Natural killer cell treated with Interleukin-12 subunit alpha and Interleukin-12 subunit beta and Interleukin-15 and Interleukin-18, amount 100 ng/mL, for 72 hours (primary cell): ENCODE measurements at places on chromosomes 5 and 9.

GRCh38 chr9:122087406-122088200 is 5.5 kb downstream of the TTLL11 start:
- DNase-seq: no peak

GRCh38 chr9:130779153-130779855 is 55.8 kb upstream of the ABL1 start:
- no peak for DNase-seq

- DNase-seq: no peak
These were observed 9.3 kb upstream of the FRRS1L start for GRCh38 chr9:109176386-109176785.

DNA sequence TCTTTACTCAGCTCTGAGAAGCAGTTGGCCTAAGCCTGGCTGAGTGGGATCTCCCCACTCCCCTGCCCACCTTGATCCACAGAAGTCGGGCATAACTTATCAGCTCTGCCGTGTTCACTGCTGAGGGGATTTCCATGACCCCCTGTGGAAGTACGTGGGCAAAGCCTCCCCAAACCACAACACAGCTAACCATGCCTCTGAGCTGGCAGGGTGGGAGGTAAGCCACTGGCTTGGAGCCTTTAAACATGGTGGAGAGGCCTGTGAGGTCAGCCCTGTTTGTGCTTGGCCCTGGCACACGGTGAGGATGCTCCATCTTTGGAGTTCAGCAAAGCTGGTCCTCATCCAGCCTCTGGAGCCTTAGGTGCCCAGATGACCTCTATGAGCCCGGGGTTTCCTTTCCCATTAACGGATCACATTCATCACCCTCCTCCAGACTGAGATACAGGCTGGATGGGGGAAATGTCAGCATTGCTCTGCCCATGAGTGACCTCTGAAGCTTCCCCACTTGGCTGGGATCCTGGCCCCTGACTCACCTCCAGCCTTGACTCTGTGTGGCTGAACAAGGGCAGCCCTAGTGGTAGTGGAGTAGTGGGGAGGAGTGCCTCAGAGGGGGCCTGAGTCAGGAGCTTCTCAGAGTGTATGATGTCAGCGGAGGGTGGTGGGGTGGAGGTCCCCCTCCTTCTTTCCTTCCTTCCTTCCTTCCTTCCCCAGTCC is 6.2 kb downstream of the PDLIM4 start:
- no peak for DNase-seq

GRCh38 chr5:2738156-2738699 is 13.2 kb downstream of the IRX2 start:
- no peak for DNase-seq

DNA sequence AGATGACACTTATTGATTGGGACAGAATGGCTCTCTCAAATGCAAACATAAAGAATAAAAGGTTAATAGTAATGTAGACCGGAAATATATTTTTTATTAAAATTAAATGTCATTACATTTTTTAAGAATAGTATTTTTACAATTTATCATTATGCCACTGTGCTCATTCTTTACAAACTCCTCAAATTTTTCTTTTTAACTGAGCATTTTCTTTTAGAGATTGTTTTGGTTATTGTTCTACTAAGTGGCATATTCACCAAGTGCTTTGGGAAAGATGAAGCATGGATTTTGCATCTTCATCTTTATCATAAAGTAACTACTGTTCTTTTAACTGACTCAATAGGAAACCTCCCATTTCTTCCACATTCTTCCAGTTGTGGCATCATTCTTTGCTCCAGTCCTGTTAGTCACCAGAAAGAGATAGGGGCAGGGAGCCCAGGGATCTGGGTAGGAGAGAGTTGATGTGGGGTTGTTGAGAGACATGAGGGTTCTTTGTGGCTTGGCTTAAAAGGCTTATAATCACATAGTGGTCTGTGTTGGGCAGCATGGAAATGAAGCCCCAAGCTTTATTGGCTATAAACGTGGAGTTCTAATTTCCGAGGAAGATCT is 69.8 kb downstream of the SYK start:
- no peak for DNase-seq

DNA sequence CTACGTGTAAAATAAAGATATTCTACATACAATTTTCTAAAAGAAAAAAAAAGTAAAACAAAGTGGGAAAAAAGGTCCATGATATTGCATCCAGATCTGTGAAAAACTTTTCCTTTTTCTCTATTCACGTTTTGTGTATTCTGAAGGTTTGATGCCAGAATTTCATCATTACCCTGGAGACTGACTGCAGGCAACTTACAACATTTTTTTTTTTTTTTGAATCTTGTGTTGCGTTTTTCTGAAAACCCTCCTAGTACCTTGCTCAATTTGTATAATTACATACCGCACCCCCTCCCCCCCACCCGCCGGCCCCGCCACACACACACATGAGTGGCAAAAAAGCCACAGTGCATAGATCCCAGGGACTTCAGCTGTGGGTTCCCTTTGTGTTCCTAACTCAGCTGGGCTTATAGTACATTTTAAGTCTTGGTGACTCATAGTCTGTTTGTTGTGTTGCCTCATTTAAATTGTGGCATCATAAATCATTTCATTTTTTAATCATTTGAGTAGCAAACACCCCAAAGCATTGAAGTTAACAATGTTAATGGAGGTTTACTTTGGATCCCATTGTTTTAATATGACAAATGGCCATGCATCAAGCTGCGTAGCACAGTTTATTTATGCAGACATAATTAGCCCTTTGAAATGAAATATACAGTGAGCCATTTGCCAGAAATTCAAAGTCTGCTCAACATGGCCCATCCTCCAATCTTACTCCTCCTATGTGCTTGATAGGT is 36.0 kb downstream of the PRDM6 start:
- DNase-seq: no peak

GRCh38 chr5:57635146-57635777 is 152.7 kb upstream of the ACTBL2 start:
- DNase-seq: no peak

GRCh38 chr5:669111-669841 is 23.9 kb downstream of the TPPP start:
- no peak for DNase-seq

- no peak for DNase-seq
These were observed 1939.8 kb downstream of the EFNA5 start for GRCh38 chr5:105730982-105731381.

DNA sequence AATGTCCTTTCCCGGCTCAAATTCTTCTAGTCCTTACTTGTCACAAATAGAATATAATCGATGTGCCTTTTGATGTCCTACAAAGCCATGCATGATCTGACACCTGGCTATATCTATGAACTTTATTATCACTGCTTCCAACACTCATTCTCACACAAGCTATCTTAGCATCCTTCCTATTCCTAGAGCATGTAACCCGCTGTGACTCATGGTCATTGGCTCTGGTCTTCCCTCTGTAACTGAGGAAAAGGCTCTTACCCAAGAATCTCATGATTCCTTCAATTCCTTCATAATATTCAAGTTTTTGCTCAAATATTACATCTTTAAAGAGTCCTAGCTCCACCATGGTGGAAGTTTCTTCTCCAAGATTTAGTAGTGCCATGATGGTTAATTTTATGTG is 480.0 kb upstream of the PAPPA start:
- no peak for DNase-seq

DNA sequence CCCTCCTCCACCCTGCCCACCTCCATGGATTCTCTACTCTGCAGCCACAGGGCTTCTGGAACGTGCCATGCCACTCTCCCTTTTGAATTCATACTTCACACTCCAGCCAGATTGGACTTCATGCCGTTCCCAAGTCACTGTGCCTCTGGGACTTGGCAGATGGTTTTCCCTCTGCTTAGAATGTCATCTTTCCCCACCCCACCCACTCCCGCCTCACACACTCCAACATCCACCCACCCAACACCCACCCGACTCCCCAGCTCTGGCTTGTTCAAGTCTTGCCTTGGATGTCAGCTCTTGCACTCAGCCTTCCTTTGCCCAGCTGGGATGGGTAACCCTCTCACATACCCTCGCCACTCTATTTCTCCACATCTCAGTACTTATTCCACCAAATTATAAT is 142.1 kb upstream of the DHFR start:
- DNase-seq: no peak

DNA sequence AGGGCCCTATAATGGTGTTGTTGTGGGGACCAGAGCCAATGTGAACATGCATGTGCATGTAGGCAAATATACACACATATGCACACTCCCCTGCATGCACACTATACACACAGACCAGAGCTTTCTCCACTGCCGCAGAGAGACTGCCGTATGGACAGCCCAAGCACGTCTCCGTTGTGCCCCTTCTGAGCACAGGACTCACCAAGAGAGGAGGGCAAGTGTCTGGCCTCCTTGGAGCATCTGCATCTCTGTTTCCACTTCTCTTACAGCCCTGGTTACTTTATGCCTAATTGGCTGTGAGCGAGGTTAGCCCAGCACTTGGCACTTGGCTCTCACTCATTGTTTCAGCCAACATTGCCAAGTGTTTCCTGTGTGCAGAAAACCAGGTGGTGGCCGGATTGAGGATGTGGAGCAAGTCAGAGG is 30.4 kb downstream of the CSF2 start:
- DNase-seq: no peak

- DNase-seq: no peak
These were observed 55.2 kb downstream of the MCTP1 start for GRCh38 chr5:95229646-95230045.
